Neural crest cell (in vitro differentiated cells): ENCODE measurements at places on chromosomes 6 and 20. TPM values are rescaled to one million over a fixed set of nuclear protein-coding genes. Genes with fewer than 3 reads are reported as not detected.

GRCh38 chr6:165775721-165776120 lies 112.7 kb upstream of the PDE10A start:
- peaks cover 2% of the 10 kb centered on the region for H3K27me3 ChIP-seq
- H3K4me1 ChIP-seq = peaks cover 37% of the 10 kb centered on the region
- H3K4me3 ChIP-seq = no peak overlapping the region
- no peak overlapping the region for H3K27ac ChIP-seq

- H3K27me3 ChIP-seq = no peaks in the 10 kb centered on the region
- no peak overlapping the region for H3K27ac ChIP-seq
- H3K4me1 ChIP-seq = no peaks in the 10 kb centered on the region
- no peak for DNase-seq
- peaks cover 8% of the 10 kb centered on the region for H3K36me3 ChIP-seq
- no peak overlapping the region for H3K4me3 ChIP-seq
Measured at GRCh38 chr6:118881440-118882313, 12.3 kb upstream of the ASF1A start.

GHRH gene
- total RNA-seq = not detected in 2 replicates

PRDM13 gene
- 0.09 and 0.14 TPM in 2 replicates for total RNA-seq

GRCh38 chr6:150761771-150762170 lies 103.7 kb upstream of the MTHFD1L start:
- H3K4me1 ChIP-seq = peaks cover 51% of the 10 kb centered on the region
- DNase-seq = no peak

RAB44 gene
- not detected in 2 replicates for total RNA-seq

CDH4 gene
- total RNA-seq = 7.8 and 8.9 TPM in 2 replicates

GRCh38 chr6:15987569-15987968 lies 141.3 kb upstream of the MYLIP start:
- no peaks in the 10 kb centered on the region for H3K27me3 ChIP-seq
- H3K4me1 ChIP-seq = peaks cover 40% of the 10 kb centered on the region
- peak overlapping the region; percentile 15 for H3K27ac ChIP-seq
- peak; percentile 14 for DNase-seq
- H3K4me3 ChIP-seq = no peak overlapping the region

STXBP5 gene
- total RNA-seq = 10.7 and 12.4 TPM in 2 replicates

GRCh38 chr20:41467690-41468089 lies 101.1 kb upstream of the EMILIN3 start:
- no peaks in the 10 kb centered on the region for H3K27me3 ChIP-seq
- H3K27ac ChIP-seq = no peak overlapping the region
- DNase-seq = no peak

SYTL3 gene
- total RNA-seq = 0.20 and 0.28 TPM in 2 replicates

TCF19 gene
- total RNA-seq = 21.7 and 21.8 TPM in 2 replicates

GRCh38 chr20:41572010-41572572 lies 46.1 kb downstream of the CHD6 start:
- peaks cover 6% of the 10 kb centered on the region for H3K36me3 ChIP-seq
- H3K27me3 ChIP-seq = no peaks in the 10 kb centered on the region

GRCh38 chr20:36929290-36929689 lies 22.2 kb downstream of the SAMHD1 start:
- no peak overlapping the region for H3K4me3 ChIP-seq
- no peaks in the 10 kb centered on the region for H3K36me3 ChIP-seq
- H3K27ac ChIP-seq = no peak overlapping the region
- no peak for DNase-seq
- H3K4me1 ChIP-seq = no peaks in the 10 kb centered on the region

- peaks cover 13% of the 10 kb centered on the region for H3K4me1 ChIP-seq
- no peaks in the 10 kb centered on the region for H3K36me3 ChIP-seq
- no peak overlapping the region for H3K4me3 ChIP-seq
- no peaks in the 10 kb centered on the region for H3K27me3 ChIP-seq
- no peak overlapping the region for H3K27ac ChIP-seq
- DNase-seq = no peak
Measured at GRCh38 chr6:151112130-151112529, 127.6 kb upstream of the AKAP12 start.

B4GALT5 gene
- total RNA-seq = 48.9 and 49.0 TPM in 2 replicates

OPRM1 gene
- not detected in 2 replicates for total RNA-seq

CST2 gene
- total RNA-seq = not detected in 2 replicates

DNA sequence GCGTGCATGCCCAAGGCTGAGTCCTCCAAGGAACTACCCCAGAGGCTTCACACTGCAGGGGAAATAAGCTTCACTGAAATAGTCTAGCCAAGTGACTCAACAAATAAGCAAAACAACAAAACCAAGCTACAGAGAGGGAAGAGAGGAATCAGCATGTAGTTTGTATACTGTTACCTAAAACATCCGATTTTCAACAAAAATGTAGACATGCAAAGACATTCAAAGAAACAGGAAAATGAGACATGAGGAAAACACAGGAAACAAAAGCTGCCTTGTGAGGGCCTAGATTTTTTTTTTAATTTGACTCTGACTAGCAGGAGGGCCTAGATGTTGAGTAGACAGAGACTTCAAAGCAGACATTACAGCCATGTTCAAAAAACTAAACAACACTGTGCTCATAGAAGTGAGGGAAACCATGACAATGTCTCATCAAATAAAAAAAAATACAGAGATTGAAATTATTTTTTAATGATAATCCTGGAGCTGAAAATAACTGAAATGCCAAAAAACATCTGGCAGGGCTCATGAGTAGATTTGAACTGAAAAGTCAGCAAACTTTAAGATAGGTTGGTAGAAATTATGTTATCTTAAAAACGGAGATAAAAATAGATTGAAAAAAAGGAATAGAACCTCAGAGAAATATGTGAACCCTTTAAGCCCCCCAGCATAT lies 16.4 kb upstream of the KIF25 start:
- H3K36me3 ChIP-seq = peaks cover 19% of the 10 kb centered on the region
- no peaks in the 10 kb centered on the region for H3K27me3 ChIP-seq
- no peak overlapping the region for H3K4me3 ChIP-seq
- peak overlapping the region; percentile 58 for H3K27ac ChIP-seq
- peaks cover 40% of the 10 kb centered on the region for H3K4me1 ChIP-seq

GPLD1 gene
- 4.7 and 6.0 TPM in 2 replicates for total RNA-seq

DNA sequence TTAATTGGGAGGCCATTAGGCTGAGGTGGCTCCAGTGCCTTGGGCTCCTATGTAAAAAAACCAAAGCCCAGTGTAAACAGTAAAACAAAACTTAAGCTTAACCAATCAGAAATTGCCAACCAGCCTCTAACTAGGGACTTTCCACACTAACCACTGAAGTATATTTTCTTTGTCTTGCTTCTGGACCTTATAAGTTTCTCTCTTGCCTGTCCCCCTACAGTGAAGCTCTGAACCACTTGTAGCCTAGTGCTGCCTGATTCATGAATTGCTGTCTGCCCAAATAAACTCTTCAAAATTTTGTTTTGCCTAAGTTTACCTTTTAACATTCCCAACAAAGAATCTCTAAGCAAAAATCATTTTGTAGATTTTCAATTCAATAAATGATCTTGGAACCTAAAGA lies 28.2 kb downstream of the POPDC3 start:
- no peak overlapping the region for H3K4me3 ChIP-seq
- H3K4me1 ChIP-seq = no peaks in the 10 kb centered on the region
- H3K27ac ChIP-seq = no peak overlapping the region
- DNase-seq = no peak

AVP gene
- not detected in 2 replicates for total RNA-seq

- no peak for DNase-seq
- no peak overlapping the region for H3K4me3 ChIP-seq
- H3K4me1 ChIP-seq = peaks cover 14% of the 10 kb centered on the region
- H3K27ac ChIP-seq = no peak overlapping the region
- H3K27me3 ChIP-seq = no peaks in the 10 kb centered on the region
Measured at GRCh38 chr6:17886891-17887290, 100.5 kb downstream of the KIF13A start.

DNA sequence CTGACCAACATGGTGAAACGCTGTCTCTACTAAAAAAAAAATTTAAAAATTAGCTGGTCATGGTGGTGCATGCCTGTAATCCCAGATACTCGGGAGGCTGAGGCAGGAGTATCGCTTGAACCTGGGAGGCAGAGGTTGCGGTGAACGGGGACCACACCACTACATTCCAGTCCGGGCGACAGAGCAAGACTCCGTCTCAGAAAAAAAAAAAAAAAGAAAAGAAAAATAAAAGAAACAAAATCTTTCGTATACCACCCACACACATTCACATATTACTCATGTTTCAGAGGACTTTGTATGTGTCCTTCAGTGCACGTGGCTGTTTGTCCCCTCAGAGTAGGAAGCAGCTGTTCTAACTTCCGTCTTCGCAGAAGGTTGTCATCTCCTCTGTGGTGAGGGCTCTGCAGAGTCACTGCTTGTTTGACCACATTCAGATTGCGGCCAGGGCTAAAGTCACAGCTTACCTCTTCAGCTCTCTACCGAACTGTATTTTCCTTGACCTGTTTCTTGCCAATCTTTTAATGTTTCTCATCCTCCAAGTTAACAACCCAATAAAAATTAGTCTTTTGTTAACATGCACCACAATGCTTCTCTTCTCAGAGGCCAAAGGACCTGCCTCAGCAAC lies 36.6 kb upstream of the HIVEP1 start:
- H3K4me3 ChIP-seq = no peak overlapping the region
- no peaks in the 10 kb centered on the region for H3K4me1 ChIP-seq
- no peak for DNase-seq
- H3K27me3 ChIP-seq = no peaks in the 10 kb centered on the region
- no peaks in the 10 kb centered on the region for H3K36me3 ChIP-seq

VSTM2L gene
- total RNA-seq = 7.3 and 9.3 TPM in 2 replicates

DNA sequence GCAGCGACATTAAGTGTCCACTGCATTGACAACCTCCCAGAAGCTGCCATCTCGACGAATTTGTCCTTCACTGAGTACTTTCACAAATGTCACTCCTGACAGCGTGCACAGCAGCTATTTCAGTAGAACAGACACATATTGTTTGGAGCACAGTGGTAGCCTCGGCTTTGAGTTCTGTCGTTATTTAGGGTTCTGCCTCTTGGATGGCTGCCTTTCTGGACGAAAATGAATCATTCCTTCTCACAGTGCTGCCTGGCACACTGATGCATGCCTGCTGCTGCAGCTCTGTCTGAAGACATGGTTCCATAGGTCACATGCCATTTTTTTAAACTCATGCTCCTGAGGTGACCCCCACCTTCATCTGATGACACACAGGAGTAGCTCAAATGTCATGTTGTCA lies 477.0 kb downstream of the C6orf118 start:
- no peaks in the 10 kb centered on the region for H3K27me3 ChIP-seq
- H3K36me3 ChIP-seq = no peaks in the 10 kb centered on the region
- H3K27ac ChIP-seq = peak overlapping the region; percentile 52
- no peak overlapping the region for H3K4me3 ChIP-seq
- no peak for DNase-seq
- peaks cover 42% of the 10 kb centered on the region for H3K4me1 ChIP-seq

PCK1 gene
- total RNA-seq = not detected in 2 replicates

MUCL3 gene
- not detected in 2 replicates for total RNA-seq

DNA sequence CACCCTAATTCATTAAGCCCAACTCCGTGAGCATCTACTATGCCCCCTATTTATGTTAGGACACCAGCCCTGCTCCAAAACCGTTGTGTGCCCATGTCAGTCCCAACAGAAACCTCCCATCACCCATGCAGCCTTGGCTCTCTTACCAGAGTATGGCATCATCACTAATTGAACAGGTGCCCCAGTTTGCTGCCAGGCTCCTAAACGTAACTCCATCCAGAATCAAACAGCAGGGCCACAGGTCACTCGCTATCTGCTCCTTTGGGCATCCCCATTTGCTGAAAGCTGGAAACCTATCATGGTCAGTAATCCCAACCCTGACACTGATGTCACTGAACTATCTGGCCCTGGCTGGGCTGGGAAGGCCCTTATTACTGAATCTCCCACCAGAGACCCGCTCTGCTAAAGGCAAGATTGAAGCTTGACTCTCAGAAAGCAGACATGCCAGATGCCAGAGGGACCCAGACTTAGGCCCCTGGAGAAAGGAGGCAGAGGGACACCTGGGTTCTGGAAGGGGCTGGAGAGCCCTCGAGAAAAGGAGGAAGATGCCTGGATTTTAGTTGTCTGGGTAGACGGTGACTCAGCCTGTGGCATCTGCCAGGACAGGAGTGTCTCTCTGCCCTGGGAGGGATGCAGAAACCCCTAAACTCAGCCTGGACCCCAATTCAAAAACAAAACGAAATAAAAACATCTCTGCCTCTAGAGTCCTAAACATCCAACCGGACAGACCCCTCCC lies 14.0 kb downstream of the MUCL3 start:
- H3K36me3 ChIP-seq = no peaks in the 10 kb centered on the region
- H3K4me3 ChIP-seq = peak overlapping the region; percentile 77
- H3K27me3 ChIP-seq = peaks cover 45% of the 10 kb centered on the region
- H3K27ac ChIP-seq = no peak overlapping the region
- no peak for DNase-seq

SNPH gene
- 3.0 and 3.3 TPM in 2 replicates for total RNA-seq

DNA sequence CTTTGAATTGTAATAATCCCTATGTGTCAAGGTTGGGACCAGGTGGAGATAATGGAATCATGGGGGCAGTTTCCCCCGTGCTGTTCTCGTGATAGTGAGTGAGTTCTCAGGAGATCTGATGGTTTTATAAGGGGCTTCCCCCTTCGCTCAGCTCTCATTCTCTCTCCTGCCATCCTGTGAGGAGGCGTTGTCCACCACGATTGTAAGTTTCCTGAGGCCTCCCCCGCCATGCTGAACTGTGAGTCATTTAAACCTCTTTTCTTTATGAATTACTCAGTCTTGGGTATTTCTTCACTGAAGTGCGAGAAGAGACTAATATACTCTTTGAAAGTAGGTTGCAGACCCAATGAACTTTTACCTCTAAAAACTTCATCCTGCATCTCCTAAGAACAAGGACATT lies 39.2 kb upstream of the KCNG1 start:
- H3K4me1 ChIP-seq = peaks cover 31% of the 10 kb centered on the region
- H3K36me3 ChIP-seq = no peaks in the 10 kb centered on the region
- no peak overlapping the region for H3K4me3 ChIP-seq
- peaks cover 8% of the 10 kb centered on the region for H3K27me3 ChIP-seq

- H3K27ac ChIP-seq = no peak overlapping the region
- no peak for DNase-seq
- H3K27me3 ChIP-seq = no peaks in the 10 kb centered on the region
- no peaks in the 10 kb centered on the region for H3K36me3 ChIP-seq
- H3K4me1 ChIP-seq = no peaks in the 10 kb centered on the region
Measured at GRCh38 chr6:130779658-130780033, 47.6 kb upstream of the SMLR1 start.

DNA sequence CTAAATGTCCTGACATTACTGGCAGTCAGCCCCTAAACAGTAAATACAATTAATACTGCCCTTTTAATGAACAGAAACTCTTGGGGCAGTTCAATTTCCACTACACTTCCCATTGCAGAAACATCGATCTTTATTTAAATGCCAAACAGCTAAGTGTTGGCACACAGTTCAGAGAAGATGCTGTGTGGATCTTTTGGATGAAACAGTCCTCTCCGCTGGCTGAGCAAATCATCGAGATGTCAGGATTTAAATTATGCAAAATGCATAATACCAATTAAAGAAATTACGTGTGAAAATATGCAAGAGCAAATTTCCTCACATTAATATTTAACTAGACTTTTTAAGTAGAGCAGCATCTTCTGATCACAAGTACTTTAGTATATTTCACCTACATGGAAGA lies 132.6 kb downstream of the KIF16B start:
- no peak overlapping the region for H3K4me3 ChIP-seq
- no peak overlapping the region for H3K27ac ChIP-seq
- no peaks in the 10 kb centered on the region for H3K27me3 ChIP-seq
- H3K36me3 ChIP-seq = peaks cover 27% of the 10 kb centered on the region
- no peaks in the 10 kb centered on the region for H3K4me1 ChIP-seq
- DNase-seq = no peak
